ENCODE measurements at places on chromosomes 2 and 18. TPM values are rescaled to one million over a fixed set of nuclear protein-coding genes. Genes with fewer than 3 reads are reported as not detected.

GRCh38 chr2:164737612-164738081, 104.0 kb downstream of the COBLL1 start:
- peak; percentile 75 for DNase-seq

Gene ATP8B1
- 5.2 TPM for total RNA-seq

Gene RUFY4
- 0.27 TPM for total RNA-seq

Gene C2orf80
- total RNA-seq: not detected

- no peak for DNase-seq
These were observed 9.2 kb upstream of the SELENOI start for GRCh38 chr2:26336719-26337118.

Gene ACMSD
- total RNA-seq: not detected

- peak; percentile 78 for DNase-seq
These were observed 546.3 kb upstream of the ZEB2 start for GRCh38 chr2:145066151-145066661.

- no peak for DNase-seq
These were observed 241.6 kb upstream of the FN1 start for GRCh38 chr2:215677481-215677880.

Gene CTAGE1
- not detected for total RNA-seq

GRCh38 chr2:165920748-165921147, 32.8 kb downstream of the TTC21B start:
- no peak for DNase-seq

Gene LYPD6B
- total RNA-seq: not detected

Gene TRIP12
- 145 TPM for total RNA-seq

DNA sequence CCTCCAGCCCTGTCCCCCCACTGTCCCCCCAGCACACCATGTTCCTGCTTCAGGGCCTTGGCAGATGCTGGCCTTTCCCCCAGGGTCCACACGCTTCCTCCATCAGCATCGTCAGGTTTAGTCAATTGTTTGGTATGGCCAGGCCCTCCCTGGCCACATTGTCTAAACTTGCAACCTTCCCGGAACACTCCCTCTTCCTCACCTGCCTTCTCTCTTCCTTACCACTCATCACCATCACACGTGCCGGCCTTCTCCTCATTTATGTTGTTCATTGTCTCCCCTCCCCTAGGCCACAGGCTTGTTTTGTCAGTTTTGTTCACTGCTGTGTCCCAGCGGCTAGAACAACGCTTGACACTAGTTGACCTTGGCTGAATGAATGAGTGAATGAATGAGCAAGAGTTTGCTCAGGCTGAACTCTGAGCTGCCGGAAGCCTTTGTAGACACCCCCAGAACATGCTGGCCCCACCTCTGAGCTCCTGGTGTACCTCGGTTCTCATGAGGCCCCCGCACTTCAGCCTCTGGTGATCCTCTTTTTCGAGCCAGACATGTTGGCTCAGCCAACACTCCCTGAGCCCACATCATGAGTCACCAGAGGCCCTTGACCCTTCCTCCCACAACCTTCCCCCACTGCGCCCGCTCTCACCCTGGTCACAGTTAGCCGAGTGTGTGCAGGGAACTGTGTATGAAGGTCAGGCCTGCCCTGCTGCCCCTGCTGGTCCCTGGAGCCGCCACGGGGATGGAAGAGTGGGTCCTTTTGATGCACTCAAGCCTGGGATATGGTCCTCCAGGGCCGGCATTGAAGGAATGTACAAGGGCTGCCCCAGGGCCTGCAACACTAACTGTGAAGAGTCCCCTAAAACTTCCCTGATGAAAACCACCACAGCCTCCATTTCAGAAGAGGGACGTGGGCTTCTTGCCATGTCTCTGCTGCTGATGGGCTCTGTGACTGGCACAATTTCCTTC, 57.5 kb downstream of the HS1BP3 start:
- DNase-seq: no peak

DNA sequence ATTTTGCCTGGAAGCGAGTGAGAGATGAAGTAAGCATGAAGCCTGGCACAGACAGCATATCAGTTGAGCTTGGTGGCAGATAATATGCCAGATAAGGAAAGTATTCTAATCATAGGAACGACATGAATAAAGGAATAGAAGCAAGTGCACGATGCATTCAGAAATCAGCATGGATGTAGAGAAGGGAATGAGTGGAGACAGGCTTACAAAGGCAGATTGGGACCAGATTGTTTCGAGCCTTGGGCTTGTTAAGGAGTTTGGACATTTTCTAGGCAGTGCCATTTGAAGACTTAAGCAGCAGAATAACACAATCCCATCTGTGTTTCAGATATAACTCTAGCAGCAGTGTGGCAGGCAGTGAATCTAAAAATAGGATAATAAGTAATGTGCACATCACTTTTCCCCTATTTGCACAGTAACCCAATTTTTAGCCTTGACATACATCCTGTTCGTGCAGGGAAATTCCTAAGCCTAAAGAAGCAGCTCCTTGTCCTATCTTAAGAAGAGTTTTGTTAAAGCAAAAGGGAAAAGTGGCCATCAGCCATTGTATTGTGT, 450.2 kb downstream of the PLCL1 start:
- DNase-seq: peak; percentile 74

Gene ANKRD30B
- total RNA-seq: under 0.01 TPM

Gene TMEM17
- total RNA-seq: 1.3 TPM

Gene C1GALT1C1L
- 2.2 TPM for total RNA-seq

DNA sequence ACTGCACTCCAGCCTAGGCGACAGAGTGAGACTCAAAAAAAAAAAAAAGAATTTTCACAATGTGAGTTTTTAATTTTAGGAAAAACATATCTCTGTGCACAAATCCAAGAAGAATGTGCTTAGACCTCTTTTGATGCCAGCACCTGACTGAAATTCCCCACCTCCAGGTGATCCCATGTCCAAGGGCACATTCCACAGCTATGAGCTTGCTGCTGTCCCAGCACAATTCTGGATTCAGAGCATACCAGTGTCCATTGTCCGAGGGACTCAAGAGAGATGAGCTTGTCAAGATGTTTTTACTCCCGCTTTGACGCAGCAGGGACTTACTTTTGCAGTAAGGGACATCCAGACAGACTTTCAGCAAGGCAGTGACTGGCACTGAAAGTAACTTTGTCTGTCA, 489.1 kb upstream of the ACVR2A start:
- DNase-seq: no peak

DNA sequence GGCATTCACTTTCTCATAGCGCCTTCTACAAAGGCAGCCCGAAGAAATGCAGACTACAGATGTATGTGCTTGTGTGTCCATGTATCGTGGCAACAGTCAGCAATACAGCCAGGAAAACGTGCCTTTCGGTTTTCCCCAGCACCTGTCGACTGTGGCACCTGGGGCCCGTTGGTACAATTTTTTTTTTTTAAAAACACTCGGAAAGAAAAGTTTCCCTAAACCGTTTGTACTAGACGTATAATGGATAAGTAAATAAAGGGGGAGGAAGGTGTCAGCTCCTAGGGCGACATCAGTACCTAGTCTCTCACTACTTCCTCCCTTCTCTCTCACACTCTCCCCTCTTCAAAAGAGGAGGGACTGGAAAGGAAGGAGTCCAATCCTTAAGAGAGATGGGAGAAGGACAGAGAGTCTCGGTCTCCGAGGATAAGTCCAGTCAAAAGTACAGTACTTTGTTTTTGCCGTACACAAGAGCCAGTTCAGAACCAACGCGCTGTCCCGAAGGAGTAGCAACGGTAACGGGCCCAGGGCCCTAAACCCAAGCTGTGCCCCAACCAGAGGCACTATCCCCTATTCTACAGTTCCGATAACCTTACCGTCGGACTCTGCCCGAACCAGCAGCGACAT, 759 bp downstream of the PPP4R3B start:
- peak; percentile 83 for DNase-seq

DNA sequence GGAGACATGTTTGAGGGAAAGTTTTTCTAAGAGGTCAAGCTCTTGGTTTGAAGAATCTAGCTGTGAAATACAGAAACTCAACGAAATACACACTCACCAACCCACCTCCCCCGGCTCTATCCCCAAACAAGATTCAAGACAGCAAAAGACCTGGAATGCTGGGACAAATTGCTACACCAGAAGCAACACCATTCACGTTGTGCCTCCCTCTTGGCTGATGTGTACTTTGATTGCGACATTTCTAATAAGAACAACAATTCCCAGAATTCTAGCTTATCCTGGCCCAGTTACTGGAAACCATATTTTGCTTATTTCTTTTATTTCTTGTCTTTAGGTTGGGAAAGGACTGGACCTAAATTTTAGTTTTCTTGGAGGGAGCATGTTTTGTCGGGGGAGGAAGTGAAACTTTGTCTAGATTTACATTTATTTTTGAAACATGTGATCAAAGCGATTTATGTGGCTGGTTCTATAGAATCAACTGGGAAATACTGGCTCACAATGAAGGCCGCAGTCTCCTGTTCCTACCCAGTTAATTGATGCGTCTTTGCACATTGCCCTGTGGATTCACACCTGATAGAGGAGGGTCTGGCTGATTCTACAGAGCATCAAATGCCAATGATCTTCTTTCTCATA, 29.6 kb upstream of the LPIN1 start:
- peak; percentile 35 for DNase-seq

- no peak for DNase-seq
These were observed 62.7 kb upstream of the CAPN13 start for GRCh38 chr2:30869988-30870387.

DNA sequence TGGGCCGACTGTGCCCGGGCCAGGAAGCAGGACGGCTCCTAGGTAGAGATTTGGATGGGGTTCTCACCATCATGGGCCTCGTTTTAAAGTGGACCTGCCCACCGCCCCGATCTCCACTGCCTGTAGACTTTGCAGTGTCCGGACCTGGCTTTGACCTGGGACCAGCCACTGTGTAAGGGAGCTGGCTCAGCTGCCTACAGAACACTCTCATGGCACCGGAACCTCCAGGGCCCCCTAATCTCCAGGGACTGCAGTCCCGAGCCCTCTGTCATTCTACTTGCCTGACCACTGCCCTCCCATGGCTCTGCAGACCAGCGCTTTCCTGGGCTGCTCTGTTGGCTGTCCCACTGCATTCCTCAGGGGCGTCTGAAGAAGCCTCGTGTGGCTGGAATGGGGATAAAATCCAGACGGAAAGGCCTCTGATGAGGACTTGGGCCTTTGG, 120.8 kb downstream of the GLI2 start:
- no peak for DNase-seq

DNA sequence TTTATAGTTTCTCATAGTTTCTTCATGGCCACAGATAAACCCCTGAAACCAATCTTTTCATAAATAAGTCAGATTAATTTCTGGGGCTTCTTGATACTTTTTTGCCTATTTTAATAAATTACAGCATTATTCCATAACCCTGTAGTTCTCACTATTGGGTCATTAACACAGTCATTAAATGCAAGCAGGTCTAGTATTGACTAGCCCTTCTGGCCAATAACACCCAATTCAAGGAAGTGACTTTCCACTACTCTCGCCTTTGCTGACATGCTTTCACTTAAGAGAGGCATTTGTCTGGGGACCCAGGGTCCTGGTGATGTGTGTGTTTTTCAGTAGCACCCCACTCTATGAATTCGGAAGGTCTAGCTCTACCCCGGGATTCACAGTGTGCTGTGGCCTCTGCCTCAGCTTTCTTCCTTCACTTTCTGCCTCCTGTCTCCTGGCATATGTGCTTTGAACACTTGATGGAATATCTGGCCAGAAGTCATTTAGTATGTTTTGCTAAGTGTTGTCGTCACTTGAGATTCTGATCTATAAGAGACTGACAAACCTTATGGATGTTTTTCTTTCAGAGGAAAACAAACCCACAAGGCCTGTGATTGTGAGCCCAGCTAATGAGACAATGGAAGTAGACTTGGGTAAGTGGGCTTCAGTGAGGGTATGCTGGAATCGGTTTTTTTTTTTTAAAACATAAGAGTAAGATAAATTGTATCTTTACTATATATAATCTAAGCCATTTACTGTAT, 18.6 kb upstream of the IL1RL2 start:
- no peak for DNase-seq

Gene FABP1
- not detected for total RNA-seq

GRCh38 chr2:233981574-233982420, 64.6 kb downstream of the TRPM8 start:
- no peak for DNase-seq

Gene MC2R
- 0.18 TPM for total RNA-seq

GRCh38 chr2:241218131-241219029, 29.9 kb downstream of the ANO7 start:
- peak; percentile 65 for DNase-seq

GRCh38 chr2:235679471-235679870, 185.6 kb downstream of the AGAP1 start:
- no peak for DNase-seq

DNA sequence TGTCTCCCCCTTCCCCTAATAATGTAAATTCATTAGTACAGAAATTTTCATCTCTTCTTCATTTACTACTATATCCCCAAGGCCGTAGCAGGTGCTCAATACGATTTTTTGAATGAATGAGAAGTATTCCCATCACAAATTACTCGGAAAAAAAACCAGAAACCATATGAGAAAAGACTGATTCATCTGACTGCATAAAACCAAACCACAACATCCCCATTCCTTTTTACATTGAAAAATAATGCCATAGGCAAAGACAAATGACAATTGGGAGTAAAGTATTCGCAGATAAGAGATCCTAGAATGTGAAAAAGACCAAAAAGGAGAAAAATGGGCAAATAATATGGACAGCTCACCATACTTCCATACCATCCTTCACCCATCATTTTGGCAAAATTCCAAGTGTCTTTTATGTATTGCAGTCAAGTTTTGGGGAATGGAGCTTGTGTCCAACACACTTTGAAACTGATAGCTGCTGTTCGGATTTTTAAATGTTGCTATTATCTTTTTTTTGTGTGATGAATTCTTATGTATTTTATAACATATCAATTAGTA, 1.5 kb downstream of the ZC3H8 start:
- DNase-seq: no peak

DNA sequence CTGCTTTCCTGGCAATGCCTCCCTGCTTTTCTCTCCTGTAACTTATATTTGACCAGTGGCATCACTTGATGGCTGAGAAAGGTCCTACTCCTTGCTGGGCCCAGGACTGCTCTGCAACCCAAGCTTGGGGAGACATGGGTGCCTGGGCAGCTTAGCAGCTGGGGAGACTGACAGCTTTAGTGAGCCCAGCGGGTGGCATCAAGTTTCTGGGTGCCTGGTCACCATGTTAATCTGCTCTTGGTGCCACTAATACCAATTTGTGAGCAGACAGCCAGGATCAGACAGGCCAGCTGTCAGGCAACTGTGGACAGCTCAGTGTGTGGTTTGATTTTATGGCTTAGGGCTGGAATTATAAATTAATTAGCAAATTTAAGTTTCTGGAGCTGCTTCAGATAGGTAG, 144.8 kb upstream of the GLI2 start:
- DNase-seq: no peak

Gene KCNJ3
- total RNA-seq: 0.31 TPM
